ENCODE measurements at places on chromosomes 1 and 21.

DNA sequence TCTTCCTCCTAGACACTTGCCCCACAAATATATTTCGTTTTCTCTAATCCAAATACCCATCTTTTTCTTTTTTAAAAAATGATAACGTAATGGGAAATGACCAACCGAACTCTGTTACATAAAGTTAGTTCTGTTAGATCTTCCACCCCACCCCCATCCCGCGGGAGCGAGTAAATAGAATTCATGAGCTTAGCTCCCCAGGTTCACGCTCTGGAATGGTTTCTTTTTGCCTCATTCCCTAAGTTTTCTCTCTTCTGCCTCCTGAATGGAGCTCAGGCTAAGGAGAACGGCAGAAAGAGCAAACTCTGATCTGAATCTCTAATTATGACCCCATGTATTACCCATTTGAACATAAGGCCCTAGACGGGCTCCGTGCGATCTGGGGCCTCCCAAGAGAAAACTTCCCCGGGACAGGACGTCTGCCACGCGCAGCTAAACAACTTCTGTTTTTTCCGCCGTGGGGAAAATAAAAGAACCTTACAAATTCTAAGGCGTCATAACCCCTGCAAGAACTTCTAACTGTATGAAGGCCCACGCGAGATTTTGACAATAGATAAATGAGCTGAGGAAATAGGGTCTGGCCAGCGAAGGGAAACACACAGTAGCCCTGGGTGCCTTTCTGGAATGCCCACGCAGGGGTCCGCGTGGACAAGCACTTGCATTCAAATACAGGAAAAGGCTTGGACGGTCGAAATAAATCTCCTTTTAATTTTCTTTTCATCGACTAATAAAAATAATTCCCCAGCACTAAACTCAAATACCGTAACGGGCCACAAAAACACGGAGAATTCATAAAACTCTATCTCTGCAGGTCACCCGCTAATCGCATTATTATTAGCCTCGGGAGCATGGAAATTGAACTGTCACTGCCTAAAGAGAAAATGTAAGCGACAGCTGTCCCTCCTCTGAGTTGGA, 2.2 kb downstream of the TBX15 start:
- DNase-seq, result peak; percentile 27

DNA sequence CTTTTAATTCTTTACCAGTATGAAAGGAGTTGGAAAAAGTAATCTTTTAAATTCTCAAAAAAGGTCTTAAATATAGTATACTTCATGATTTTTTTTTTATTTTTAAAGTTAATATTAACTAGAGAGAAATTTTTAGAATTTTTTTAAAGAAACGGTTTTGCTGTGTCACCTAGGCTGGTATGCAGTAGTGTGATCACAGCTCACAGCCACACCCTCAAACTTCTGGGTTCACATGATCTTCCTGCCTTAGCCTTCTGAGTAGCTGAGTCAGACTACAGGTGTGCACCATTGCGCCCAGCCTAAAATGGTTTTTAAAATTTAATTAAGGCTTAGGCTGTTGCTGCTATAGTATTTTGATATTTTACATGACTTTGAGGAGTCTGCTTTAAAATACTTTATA, 52.4 kb downstream of the TLCD4 start:
- DNase-seq, result no peak

- DNase-seq, result peak; percentile 65
Observed at GRCh38 chr1:154751690-154752089, 118.4 kb downstream of the KCNN3 start.

- no peak for DNase-seq
Observed at GRCh38 chr1:1760345-1760650, 18.0 kb downstream of the NADK start.

GRCh38 chr1:207412845-207413244, 41.3 kb upstream of the CR2 start:
- DNase-seq, result peak; percentile 45

GRCh38 chr1:226882631-226883409, 12.4 kb downstream of the PSEN2 start:
- peak; percentile 48 for DNase-seq

DNA sequence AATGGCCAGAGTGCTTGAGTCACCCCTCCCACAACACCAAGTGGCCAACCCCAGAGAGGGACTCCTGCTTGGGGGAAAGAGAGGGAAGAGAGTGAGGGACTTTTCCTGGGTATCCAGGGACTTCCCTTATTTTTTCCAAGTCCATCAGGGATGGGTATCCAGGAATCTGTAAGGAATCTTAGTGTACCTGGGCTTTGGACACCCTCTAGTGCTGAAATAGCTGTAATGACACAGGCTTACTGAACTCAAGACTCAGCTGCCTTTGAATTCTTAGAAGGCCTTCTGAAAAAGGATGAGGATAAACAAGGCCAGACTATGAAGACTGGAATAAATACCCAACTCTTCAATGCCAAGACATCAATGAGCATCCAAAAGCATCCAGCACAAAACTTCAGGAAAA, 12.0 kb downstream of the TSHB start:
- DNase-seq, result no peak

- DNase-seq, result no peak
Observed at GRCh38 chr1:176469450-176470010, 6.6 kb downstream of the PAPPA2 start.

DNA sequence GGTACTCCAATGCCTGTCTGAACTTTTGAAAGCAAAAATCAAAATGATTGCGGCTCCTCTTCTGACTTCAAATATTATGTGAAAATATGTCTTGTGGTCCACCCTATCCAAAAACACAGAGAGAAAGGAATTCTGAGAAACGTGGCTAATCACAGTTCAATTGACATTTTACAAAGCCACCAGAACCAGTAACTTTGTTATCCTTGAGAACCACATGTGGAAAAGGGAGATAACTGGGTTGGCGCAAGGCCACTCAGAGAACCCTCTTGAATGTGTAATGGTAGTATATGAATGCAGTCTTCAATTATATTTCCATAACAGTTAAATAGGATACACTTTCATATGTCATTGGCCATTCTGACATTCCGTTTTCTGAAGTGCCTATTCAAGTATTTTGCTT, 1030.0 kb upstream of the TMPRSS15 start:
- no peak for DNase-seq

- no peak for DNase-seq
Observed at GRCh38 chr1:205568135-205568468, 63.6 kb downstream of the CDK18 start.

DNA sequence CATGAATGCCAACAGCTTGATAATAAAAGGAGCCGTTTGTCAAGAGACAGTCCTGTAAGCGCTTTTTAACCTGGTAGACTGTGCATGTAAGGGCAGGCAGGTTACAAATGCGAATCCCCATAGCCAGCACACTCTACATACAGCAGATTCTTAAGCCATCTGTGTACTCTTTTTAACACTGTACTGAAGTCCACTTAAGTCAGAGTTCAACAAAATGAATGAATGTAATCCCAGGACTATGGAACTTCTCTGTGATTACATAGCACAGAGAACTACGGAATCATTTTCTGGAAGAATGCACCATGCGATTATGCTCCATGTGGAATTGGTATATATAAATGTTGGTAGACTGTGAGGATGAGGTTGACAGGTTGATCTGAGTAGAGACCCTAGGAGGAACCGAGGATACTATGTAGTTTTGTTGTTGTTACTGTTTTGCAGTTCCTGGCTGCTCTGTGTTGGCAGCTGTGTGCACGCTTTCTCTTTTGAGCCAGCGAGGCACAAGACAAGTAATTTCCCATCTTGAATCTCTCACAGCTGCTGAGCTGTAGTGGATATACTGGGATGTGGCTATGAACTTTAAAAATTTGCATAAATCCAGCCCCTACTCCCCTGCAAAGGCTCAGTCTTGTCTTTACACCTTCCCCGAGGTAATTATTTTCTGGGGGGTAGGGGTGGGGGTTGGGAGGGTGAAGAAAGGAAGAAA, 21.9 kb downstream of the LRRC8D start:
- peak; percentile 36 for DNase-seq

DNA sequence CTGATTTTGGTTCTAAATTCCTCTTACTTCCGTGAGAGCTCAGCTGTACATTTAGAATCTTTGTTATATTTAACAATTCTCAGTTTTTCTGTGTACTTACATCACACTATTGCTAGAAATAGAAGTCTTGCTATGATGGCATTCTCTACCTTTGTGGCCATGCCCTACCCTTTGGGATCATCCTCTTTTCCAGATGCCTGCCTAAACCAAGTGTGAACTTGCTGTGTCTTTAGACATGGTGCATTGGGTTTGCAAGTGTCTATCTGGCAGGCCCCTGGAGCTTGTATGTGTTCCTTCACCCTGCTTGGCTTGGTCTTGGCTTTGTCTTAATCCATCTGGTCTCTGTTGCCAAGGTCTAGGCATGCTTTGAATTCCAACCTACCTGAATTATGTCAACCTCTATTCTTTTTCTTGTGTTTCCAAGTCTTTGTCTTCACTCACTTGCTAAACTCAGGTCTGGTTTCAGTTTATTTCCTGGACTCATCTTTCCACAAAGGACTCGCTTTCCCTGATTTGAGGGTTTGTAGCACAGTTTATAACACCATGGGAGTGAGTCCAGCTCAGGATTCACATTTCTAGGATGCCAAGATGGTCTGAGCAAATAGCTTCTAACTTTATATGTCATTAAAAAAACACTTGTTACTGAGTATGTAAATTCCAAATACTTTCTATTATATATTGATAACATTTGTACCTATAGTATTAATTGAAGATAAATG, 20.6 kb upstream of the APOBEC4 start:
- no peak for DNase-seq

DNA sequence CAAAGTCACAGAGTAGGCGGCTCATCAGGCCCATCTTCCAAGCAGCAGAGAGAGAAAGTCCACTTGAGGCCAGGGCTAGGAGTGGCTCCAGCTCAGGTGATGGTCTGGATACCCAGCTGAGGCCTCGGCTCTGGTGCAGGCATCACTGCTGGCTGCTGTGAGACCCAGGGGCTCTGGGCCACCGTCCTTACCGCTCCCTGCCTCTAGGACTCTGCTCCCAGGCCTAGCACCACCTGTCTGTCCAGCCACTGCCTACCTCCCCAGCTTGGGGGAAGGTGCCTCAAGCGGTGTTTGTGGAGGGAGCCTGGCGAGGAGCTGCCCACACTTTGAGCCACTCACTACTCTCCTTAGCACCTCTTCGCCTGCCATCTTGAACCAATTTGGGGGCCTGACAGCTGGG, 57.9 kb downstream of the DMRTB1 start:
- DNase-seq, result no peak

DNA sequence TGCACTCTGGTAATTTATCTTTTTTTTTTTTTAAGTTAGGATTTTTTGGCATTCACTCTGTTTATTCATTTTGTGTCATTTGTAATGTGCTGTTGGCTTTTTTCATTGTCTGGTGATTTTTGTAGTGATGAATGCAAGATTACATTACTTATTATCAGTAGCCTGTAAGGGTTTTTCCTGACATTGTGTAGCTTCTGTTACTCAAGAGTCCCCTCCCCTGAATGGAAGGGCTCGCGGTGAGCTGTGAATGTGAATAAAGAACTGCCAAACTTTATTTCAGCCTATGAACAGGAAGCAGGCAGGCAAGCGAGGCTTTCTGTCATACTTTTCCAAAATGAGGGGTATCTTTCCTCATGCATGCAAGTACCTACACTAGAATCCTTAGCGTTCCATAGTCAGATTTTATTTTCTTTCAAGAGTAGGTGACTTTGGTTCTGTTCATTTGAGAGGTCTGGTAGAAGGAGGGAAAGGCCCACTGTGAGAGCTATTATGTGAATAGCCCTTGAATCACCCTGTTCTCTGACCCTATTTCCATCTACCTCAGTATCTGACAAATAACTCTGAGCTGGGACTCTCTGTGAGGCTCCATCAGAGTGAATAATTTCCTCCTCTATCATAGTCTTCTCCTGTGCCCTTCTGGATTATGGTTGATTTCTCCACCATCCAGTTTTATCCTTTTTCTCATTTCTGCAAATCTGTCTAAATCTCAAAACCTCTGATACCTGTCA, 114.0 kb downstream of the CD247 start:
- DNase-seq, result no peak

DNA sequence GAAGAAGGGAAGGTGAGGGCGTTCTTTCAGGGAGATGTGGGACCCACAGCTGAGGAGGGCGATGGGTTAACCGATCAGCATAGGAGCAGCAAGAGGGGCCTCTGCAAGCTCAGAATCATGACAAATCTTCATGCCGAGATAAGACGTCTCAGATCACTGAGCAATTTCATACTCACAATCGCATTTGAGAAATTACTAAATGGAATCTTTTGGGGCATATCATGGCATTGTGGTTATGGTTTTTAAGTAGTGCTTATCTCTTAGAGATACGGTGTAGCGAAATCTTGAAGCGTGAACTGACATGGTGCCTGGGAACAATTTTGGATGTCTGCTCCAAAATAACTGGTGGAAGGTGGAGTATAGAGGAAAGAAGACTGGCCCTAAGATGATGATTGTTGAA, 6.2 kb downstream of the TNNT2 start:
- no peak for DNase-seq

GRCh38 chr1:87830432-87830978, 501.8 kb downstream of the LMO4 start:
- no peak for DNase-seq

DNA sequence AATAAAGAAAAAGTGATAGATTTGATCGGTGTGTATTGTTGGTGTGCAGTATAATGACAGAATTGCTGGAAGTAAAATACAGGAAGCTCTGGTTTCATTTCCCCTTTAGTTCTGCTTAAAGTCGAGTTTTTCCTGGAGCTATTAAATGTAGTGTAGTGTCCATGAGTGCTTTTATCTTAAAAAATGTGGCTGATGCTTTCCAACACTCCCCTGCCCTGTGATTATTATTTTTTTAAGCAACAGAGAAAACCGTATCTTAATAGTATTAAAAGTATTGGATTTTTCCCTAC, 1.1 kb downstream of the LGALS8 start:
- peak; percentile 63 for DNase-seq

DNA sequence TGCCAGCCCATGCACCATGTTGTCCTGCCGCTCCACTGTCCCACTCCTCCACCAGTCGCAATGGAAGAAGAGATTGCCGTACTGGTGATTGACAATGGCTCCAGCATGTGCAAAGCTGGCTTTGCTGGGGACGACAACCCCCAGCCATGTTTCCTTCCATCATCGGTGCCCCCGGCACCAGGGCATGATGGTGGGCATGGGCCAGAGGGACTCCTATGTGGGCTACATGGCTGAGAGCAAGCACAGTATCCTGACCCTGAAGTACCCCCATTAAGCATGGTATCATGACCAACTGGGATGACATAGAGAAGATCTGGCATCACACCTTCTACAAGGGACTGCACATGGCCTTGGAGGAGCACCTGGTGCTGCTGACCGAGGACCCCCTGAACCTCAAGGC, 1.9 kb upstream of the AMY2B start:
- DNase-seq, result no peak

DNA sequence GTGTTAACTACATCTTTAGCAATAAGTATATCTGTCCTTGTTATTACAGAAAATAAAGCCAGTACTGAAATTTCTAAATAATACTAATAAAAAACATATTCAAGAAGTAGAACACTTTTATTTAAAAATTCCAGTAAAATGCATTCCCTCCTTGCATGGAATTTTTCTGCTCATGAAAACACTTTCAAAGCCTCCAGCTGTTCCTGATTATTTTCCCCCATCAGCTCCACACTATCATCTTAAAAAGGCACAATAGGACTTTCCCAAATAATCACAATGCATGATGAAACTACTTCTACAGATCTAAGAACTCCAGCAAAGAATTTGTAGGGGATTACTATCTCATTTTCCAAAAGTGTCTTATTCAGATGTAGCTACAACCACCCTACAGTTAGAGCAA, 162.6 kb upstream of the USP25 start:
- DNase-seq, result no peak

- no peak for DNase-seq
Observed at GRCh38 chr1:115969509-115969908, 6.8 kb upstream of the SLC22A15 start.

Data from inflammatory macrophage treated with lipopolysaccharide for 1 hour (primary cell).